ENCODE measurements at places on chromosomes 6 and 20.

DNA sequence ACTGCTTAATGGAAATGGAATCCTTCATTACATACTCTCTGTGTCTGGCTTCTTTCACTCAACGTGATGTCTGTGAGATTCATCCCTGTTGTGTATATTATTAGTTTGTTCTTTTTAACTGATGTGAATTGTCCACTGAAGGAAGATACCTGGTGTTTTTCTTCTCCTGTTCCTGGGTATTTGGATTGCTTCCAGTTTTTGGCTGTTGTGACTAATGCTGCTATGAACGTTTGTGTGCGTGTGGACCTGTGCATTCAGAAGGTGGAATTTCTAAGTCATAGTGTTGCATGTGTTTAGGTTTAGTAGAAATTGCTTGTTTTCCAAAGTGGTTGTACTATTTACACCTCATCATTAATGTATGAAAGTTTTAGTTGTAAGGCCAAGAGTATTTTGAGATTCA lies 3.8 kb downstream of the TULP4 start:
- DNase-seq = no peak

GRCh38 chr6:33172688-33173534 lies 19.4 kb downstream of the COL11A2 start:
- DNase-seq = no peak

DNA sequence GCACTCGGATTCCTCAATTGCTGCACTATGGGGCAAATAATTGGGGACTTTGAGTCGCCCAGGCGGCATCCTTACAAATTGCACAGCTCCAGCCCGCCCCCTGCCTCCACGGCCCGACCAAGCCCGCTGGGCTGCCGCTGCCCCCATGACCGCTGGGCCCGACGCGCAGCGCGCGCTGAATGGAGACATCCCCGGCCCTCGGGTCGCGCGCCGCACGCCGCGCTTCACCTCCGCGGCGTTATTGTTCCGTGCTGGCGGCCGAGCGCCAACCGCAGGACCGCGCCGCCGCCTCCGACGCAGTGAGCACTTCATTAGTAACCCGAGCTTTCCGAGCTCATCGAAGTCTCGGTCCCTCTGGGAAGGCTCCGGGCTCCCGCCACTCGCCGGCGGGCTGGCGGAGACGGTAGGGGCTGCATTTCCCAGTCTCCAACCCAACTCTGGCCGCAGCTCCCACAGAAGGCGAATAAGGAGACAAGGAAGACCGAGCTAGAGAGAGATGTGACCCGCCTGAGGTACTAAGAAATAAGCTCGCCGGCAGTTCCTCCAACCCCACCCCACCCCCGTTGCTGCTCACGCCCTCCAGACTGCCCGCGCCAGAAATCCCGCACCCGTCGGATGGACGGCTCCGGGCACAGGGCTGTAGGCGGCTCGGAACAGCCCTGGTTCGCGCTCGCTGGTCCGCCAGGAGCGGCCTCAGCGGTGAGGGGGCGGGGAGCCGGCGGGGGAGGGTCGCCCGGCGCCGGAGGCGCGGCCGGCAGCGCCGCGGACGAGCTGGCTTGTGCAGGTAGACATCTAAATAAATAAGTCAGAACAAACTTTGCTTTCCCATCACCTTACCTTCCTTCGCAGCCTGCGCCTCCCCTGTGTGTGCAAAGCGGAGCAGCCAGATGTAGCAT lies 703 bp downstream of the EPHA7 start:
- DNase-seq = peak; percentile 47

GRCh38 chr6:167688123-167688522 lies 138.6 kb upstream of the AFDN start:
- DNase-seq = no peak

GRCh38 chr6:141133346-141133745 lies 999.4 kb upstream of the GJE1 start:
- no peak for DNase-seq

DNA sequence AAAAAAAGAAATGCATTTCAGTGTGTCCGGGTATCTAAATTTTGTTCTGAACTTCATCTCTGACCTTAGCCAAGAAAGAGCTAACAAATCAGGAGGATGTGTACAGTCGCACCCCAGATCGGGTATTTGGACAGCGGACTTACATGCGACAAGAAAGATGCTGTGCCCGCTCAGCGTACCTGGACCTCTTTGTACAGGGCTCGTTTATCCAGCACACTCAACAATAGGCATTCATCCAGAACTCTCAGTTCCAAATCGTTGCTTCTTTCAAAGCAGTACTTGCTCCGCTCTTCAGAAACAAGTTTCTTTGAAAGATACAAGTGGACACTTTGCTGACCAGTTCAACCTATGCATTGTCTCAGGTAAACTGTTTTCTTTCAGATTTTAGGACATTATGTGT lies 191.7 kb downstream of the LY86 start:
- DNase-seq = no peak

GRCh38 chr6:4977468-4977867 lies 26.4 kb downstream of the RPP40 start:
- no peak for DNase-seq

GRCh38 chr6:108268845-108269244 lies 8.0 kb upstream of the SNX3 start:
- DNase-seq = no peak

GRCh38 chr20:33387177-33387576 lies 14.1 kb downstream of the CDK5RAP1 start:
- no peak for DNase-seq

DNA sequence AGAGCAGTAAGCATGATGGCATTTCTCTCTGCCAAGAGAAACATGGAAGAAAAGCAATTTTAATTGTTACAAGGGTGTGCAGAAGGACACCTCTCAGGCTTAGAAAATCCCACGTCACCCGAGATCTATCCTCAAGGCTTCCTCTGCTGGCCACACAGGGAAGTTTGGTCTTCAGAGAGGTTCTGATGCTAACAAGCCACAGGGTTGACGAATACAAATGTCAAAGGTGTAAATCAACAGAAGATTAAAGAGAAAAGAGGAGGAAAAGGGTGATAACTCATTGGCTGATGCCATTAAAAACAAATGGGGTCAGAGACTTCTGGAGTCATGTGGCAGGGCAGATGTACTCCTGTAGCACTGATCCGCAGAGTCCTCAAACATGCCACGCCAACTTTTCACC lies 33.6 kb upstream of the SPDEF start:
- no peak for DNase-seq

- no peak for DNase-seq
These were observed 28.1 kb downstream of the ACTR5 start for GRCh38 chr20:38776363-38776762.

- no peak for DNase-seq
These were observed 28.3 kb upstream of the CSNK2A1 start for GRCh38 chr20:571754-572441.

DNA sequence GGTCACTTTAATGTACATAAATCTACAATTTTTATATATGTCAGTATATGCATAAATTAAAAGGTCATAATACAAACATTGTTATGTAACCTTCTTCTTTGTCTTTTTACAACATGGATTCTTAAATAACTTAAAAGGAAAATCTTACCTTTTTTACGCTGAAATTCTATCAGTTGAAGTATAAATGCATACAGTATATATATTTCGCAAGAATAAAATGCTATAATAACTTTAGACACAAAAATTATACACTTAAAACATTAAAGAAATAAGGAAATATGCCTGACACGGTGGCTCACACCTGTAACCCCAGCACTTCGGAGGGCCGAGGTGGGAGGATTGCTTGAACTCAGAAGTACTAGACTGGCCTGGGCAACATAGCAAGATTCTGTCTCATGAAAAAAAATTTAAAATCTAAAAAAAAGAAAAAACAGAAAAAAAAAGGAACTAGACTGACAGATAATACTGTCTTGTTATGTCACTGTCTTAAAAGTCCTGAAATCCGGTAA lies 109.8 kb upstream of the MAP7 start:
- DNase-seq = no peak

DNA sequence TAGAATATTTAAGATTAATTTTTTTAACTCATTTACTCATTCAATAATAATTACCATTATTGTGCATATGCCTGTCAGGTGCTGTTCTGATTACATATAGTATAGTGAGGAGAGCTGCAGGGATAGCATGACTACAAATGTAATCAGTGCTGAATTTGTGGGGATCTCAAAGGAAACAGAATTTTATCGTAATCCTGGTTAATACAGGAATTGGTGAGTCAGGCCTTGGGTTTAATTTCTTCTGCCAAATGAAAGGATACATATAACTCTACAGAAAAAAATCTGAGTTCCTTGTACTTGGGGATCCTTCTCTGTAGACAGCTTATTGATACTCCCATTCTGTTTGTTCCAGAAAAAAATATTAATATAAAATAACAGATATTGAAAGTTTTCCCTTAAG lies 297.2 kb downstream of the GJA1 start:
- DNase-seq = no peak

- no peak for DNase-seq
These were observed 15.2 kb upstream of the ATXN1 start for GRCh38 chr6:16776394-16777017.

DNA sequence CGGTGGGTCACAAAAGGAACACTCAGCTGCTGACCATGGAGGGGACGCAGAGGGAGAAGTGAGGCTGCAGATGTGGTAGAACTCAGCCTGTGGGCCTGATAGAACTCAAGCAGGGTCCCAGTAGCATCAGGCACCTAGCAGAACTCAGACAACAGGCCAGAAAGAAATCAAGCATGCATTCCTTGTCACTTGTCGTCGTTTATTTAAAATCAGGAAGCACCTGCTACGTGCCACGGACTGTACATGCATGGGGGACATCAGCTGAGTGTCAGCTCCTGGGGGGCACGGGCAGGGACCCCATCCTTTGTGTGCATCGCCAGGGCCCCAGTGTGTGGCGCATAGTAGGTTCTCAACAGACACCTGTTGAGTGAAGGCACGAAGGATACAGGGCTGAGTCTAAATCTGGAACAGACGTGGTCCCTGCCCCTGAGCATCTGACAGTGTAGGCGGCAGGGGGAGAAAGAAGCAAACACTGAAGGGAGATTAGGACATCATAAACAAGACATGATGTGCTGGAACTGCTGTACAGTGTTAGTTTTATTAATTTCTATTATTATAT lies 32.5 kb downstream of the UQCC2 start:
- no peak for DNase-seq

- no peak for DNase-seq
These were observed 47.6 kb upstream of the NNAT start for GRCh38 chr20:37473249-37474000.

DNA sequence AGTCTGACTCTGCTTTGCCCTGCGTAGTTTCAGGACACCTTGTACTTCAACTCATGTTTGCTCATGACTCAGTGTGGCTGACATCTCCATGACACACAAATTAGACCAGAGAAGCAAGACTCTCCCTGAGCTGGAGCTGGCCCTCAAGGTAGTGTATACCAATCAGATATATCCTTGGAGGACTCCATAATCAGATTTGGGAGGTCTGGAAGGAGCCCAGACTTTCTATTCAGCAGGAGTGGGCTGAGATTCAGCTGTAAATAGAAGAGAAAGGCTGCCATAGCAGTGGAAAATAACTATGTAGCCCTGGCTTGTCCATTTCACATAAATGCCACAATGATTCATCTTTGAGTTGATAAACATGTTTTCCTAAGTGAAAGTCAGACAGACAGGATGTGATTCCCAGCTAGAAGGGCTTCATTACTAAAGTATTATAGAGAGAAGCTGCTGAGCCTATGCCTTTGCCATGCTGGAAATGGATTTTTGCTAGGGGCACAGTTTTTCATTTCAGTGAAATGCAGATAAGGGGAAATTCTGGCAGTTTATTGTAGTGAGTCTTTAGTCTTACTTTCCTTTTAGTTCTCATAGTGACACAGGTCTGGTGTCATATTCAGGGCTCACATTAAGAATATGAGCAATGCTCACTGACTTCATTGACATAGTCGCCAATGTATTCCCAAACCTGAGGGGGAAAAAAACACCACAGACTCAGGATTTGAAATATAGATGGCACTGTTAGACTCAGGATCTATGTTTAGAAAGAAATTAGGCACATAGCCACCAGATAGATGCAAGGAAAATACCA lies 95.3 kb downstream of the CLVS2 start:
- DNase-seq = peak; percentile 34

DNA sequence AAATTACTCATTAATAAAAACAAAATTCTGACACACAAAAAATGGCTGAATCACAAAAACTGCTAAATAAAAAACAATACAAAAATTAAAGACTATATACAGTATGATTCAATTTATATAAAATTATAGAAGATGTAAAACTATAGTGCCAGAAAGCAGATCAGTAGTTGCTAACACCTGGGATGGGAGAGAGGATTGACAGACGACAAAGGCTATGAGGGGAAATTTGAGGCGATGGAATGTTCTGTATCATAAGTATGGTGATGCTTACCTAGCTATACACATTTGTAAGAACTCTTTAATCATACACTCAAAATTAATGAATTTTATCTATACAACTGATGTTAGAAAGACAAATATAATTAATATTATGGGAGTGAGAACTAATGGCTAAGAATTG lies 247.9 kb upstream of the GJE1 start:
- DNase-seq = no peak

- DNase-seq = peak; percentile 58
These were observed 44.1 kb downstream of the DPPA5 start for GRCh38 chr6:73309785-73310502.

GRCh38 chr20:8212286-8212685 lies 80.2 kb downstream of the PLCB1 start:
- no peak for DNase-seq

- DNase-seq = no peak
These were observed 75.8 kb downstream of the QRSL1 start for GRCh38 chr6:106705156-106705555.

- DNase-seq = no peak
These were observed 33.5 kb upstream of the TCF21 start for GRCh38 chr6:133855276-133855990.

DNA sequence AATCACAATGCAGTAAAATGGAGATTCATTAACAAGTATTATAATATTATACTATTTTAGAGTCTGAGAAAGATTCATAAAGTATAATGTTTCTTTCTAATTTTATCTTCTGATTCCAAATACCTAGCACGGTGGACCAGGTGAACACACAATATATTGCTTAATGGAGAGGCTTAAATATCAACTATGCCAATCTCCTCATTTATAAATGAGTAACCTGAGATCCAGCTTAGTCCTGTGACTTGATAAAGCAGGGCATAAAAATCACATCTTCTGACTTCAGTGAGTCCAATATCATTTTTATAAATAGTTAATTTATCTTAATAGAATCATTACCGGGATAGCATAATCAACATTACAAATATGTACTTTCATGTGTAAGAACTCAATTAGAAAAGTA lies 144.4 kb upstream of the GJE1 start:
- no peak for DNase-seq

- DNase-seq = no peak
These were observed 14.8 kb downstream of the RALY start for GRCh38 chr20:34008477-34008876.

GRCh38 chr20:50144362-50144761 lies 9.2 kb downstream of the PEDS1 start:
- peak; percentile 78 for DNase-seq

GRCh38 chr20:9220874-9221547 lies 152.1 kb downstream of the PLCB4 start:
- DNase-seq = no peak

GRCh38 chr6:72619883-72620696 lies 1.8 kb upstream of the KCNQ5 start:
- DNase-seq = no peak
